Stimulated activated CD4-positive, alpha-beta T cell treated with anti-CD3 and anti-CD28 coated beads, TNF-alpha, amount 100 ng/mL, for 24 hours (primary cell): ENCODE measurements at places on chromosomes 7 and 10.

- no peak for DNase-seq
Observed at GRCh38 chr10:61763778-61764177, 101.0 kb downstream of the CABCOCO1 start.

GRCh38 chr10:84088626-84089025 lies 50.7 kb upstream of the GHITM start:
- DNase-seq = no peak

GRCh38 chr7:27897441-27897847 lies 157.5 kb downstream of the TAX1BP1 start:
- DNase-seq = no peak

- DNase-seq = no peak
Observed at GRCh38 chr7:157403646-157404401, 67.0 kb downstream of the DNAJB6 start.

DNA sequence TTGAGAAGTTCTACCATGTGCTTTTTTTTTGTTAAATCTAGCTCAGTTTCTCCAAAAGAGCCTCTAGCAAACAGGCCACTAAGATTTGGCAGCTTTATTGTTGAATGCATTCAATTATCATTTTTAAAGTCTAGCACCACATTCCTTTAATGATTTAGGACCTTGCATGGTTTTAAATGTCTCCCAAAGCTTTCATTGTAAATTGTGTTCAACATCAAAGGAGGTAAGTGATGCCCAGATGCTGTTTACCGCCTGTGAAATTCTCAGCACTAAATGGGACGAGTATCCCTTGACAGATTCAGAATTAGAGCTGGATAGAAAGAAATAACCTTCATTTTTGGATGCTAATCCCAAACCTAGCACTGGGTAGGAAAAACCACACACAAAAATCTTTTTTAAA lies 112.1 kb upstream of the FAM204A start:
- no peak for DNase-seq

- no peak for DNase-seq
Observed at GRCh38 chr10:70536196-70536861, 57.8 kb downstream of the PALD1 start.

DNA sequence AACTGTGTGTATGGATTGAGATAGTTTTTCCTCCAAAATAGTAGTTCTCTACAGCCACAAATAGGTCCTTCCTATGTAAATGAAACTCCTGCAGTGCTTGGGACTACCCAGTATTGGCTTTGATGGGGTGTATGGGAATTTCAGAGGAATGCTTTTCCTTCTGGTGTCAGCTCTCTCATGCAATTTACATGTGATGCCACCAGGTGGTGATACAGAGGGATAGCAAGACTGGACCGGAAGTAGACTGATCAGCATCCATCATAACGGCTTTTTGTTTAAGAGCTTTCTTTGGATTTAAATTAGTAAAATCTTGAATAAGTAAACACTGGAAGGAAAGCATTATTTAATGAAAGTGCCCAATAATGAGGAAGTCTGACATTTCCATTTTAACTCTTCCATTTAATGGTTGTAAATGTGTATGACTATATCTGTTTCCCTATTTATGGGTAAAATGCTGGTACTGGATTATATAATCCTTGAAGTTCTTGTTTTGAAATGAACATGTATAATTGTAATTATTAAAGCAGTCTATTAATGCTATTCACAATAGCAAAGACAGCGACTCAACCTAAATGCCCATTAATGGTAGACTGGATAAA lies 22.7 kb downstream of the DYNC1I1 start:
- DNase-seq = no peak
